ENCODE measurements at places on chromosomes 5 and 9.

GRCh38 chr9:19614294-19614693 is 174.5 kb downstream of the SLC24A2 start:
- DNase-seq = no peak

- DNase-seq = no peak
These were observed 70.2 kb upstream of the IL6ST start for GRCh38 chr5:56064984-56065383.

DNA sequence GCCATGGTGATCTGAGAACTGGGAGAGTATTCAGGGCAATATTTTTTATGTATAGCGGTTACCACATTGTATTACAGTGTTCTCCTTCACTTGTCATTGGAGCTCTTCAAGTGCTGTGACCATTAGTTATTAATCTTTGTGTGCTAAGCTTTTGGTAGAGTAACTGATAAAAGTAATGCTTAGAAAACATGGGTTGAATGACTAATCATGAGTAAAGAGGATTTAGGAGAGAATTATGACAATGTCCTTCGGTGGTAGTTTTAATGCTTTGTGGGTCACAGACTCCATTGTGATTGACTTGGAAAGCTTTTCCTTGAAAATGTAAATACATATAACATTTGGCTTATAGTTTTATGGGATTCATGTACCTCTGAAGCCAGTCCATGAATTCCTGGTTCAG is 21.4 kb downstream of the TGFBR1 start:
- no peak for DNase-seq

- no peak for DNase-seq
These were observed 7.3 kb downstream of the PTGES2 start for GRCh38 chr9:128120061-128120740.

- no peak for DNase-seq
These were observed 30.6 kb upstream of the IL33 start for GRCh38 chr9:6184749-6185645.

DNA sequence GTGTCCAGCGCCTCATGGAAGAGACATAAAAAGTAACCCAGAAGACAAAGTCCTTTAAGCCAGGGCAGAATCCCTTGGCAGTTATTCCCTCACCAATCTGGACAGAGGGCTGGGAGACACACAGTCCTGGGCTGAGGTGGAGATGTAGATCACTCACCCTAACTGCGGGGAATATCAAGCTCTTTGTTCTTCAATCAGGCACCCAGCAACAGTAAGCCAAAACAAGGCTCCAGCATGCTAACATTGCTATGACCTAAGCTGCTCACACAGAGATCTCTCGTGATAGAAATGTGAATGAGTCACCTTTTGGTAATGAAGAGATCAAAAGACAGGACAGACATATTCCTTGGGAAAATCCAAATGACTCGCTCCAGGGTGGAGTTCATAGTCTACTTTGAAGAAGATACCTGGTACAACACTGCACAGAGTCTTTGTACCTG is 101.3 kb downstream of the FBN2 start:
- DNase-seq = peak; percentile 24

GRCh38 chr5:1897816-1898450 is 15.2 kb upstream of the IRX4 start:
- no peak for DNase-seq

DNA sequence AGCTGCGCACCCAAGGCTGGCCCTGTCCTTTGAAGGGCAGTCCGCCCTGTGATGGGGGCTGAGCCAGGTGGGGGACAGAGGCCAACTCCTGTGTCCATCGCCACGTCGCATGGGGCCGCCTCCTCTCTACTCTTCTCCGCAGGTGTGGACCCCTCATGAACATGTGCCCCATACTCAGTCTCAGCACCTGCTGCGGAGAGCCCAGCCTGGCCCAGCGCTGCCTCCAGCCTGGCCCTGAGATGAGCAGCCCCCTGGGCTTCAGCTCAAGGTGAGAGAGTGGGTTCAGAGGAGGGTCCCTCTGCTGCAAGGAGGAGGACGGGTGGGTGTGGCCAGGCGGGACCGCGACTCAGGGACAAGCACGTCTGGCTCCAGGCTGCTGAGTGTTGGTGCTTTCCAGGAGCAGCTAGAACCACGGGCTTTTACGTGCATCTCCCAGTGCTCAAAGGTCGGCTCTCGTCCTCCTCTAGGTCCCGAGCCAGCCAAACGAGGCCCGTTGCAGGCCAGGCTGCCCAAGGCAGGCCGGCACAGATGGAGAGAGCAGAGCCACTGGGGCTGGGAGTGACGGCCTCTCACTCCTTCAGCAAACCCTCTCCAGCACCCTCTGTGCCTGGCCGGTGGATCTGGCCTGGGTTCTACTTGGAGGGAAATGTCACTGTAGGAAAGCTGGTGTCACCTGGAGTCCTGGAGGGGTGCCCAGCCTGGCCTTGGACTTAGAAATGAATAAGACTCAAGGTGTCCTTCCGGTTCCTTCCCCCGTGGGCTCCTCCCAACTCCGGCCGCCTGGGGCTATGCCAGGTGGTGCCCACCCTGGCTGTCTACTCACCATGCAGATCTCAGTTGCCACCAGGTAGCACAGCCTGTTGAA is 48.9 kb upstream of the RNF130 start:
- no peak for DNase-seq

DNA sequence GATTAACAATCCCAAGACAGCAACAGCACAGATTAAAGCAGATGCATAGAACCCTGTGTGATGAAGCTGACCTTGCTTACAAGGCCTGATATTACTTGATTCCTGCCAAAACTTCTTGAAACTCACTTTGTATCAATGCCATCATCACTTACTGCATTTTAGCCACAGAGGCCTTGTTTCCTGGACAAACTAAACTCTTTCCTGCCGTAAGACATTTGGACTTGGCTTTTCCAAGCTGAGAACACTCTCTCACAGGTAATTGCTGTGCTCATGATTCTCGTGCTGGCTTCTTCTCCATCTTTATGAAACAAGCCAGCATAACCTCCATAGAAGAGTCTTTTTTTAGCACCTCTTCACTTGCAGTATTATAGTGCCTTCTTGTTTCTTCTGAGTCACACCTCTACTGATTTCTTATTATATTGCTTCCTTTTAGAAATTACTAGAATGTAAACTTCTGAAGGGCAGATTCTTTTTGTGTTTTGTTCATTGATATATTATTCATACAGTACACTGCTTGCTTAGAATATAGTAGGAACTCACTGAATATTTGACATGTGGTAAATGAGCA is 456.5 kb upstream of the ZNF608 start:
- DNase-seq = no peak

Data from AG04450 (cell line).